Stimulated activated CD8-positive, alpha-beta memory T cell treated with anti-CD3 and anti-CD28 coated beads, Interleukin-2, amount 100 ng/mL, for 1 hour (primary cell): ENCODE measurements at places on chromosomes 4 and X.

DNA sequence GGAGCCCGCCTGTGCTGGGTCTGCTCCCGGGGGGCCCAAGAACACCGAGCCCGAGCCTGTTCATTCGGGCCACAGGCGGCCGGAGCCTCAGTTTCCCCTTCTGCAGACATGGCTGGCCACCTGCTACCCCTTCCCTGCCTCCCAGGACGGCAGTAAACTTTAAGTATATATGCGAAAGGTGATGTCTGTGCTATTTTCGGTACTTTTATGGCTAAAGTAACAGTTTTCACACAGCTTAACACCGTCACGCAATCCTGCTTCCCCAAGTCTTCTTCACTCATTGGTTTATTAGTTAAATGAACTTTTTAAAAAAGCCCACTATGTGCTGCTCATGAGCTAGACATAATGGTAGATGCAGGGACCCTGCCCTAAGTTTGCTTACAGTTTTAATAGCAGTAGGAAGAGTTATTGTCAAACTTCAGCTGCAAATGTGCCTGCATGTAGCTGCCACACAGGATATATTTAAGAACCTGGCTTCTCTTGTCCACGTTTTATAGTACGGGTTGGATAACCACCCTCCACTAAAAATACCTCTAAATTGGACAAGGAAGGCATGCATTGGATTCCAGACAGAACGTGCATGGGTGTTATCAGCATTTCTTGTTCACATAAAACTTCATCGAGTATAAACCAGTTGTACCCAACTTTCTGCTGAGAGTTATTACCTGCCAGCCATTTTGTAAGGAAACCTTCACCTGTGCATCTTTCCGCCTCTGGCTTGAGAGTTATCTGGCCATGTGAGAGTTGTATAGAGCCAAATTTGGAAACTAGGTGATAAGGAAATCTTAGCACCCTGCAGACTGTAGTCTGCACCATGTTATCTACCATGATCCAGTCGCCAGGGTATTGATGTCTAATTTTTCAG lies 741 bp downstream of the ANAPC4 start:
- no peak for DNase-seq

- no peak for DNase-seq
Observed at GRCh38 chr4:186144946-186145569, 40.6 kb downstream of the FAM149A start.

DNA sequence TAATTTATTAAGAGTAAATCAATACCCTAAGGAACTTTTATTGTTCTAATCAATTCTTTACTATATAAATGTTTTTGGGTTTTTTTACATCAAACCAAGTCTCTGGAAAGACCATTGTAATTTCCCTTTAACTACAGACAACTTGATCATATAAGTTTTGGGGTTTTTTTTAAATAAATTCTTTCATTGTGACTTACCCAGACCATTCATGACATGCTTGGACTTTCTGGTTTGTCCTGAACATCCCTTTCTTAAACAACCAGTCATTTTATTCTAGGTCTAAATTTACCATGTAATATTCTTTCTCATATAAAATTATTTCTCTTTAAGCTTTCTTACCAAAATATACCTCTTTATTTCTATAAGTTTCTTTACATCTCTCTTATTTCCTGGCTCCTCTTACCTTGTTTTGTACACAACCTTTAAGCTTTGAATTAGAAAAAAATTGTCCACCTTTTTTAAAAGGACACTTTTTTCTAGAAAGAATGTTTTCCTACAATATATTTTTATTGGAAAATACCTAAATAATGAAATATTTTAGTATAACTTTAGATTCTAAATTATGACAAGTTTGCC lies 8.4 kb downstream of the CNGA1 start:
- DNase-seq = no peak

DNA sequence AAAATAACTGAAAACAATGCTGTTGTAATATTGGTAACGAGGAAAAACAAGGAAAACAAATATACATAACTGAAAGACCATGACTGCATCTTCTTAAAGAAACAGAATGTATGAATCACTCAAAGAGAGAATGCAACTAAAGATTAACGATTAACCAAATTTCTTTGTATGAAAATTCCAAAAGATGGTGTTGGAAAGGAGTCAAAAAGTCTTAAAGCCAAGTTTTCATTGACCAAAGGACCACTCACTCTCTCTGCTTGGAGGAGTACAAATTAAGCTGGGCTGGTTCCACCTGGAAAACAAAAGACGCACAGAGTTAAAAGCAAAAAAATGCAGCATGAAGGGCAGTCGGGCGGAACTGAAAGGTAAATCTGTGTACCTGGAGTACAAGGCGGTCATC lies 1.8 kb downstream of the DCAF12L1 start:
- DNase-seq = no peak

DNA sequence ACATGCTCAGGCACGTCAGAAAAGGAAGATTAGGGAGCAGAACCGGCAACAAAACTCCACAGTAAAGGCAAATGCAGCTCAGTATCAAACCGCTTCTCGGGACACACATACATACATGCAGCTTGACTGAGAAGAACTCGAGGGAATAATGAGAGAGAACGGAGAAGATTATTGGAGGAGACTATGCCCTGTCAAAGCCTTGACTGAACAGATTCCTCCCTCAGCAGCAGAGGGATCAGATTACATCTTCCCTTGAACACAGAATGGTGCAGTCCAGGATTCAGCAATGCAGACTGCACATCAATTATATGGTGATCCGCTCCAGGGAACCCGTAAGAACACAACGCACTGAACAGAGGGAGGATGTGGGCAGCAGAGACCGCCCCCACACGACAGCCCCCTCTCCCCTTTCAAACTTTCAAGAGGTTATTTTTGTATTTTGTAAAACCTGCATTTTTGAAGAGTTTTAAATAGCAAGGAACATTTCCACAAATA lies 183.2 kb downstream of the FBXW7 start:
- DNase-seq = no peak

GRCh38 chr4:153616006-153616555 lies 68.0 kb upstream of the TLR2 start:
- no peak for DNase-seq

GRCh38 chr4:111228874-111229273 lies 606.0 kb upstream of the PITX2 start:
- DNase-seq = no peak

GRCh38 chrX:94655180-94655579 lies 981.2 kb downstream of the FAM133A start:
- no peak for DNase-seq
